ENCODE measurements at places on chromosomes 3 and 15.

DNA sequence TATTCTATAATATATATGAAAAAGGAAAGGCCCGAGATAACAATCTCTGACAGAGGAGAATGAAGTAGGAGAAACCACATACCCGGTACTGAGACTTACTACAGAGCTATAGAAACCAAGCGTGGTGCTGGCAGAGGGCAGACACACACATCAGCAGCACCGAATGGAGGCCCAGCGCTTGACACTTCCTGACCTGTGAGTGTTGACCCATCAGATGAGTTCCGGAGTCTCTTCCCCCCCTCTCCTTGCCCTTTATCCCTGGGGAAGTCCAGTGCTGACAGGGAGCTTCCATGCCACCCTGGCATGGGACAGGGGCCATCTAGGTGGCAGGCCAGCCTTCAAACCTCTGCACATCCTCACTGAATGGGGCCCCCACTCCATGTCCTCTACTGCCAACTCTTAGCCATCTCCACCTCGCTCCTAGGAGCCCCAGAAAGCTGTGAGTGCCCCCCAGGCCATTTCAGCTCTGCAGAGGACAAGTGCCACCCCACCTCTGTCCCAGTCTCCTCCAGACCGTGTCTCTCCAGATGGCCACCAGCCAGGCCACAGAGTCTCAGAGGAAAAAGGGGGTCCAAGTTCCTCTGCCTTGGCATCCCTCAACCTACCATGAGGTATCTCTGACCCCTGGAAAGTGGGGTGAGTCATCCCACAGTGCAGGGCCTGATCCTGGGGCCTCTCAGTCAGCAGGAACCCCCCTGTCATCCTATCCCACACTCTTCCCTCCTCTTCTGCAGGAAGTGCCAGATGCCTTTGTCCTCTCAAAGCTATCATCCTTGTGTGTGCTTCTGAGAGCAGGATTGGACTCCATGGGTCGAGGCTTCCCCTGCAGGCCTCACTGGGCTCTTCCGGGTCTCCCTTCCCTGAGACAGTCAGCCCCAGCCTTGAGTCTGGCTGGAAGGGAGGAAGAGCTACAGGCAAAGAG lies 116.5 kb upstream of the ALDH1A3 start:
- no peak for DNase-seq

- DNase-seq: no peak
These were observed 88.2 kb downstream of the RAB11A start for GRCh38 chr15:65957451-65957850.

- DNase-seq: no peak
These were observed 28.7 kb downstream of the TLE3 start for GRCh38 chr15:70068783-70069565.

- no peak for DNase-seq
These were observed 89.0 kb downstream of the CHRNA7 start for GRCh38 chr15:32119286-32119685.

- no peak for DNase-seq
These were observed 48.0 kb upstream of the C15orf39 start for GRCh38 chr15:75153565-75154276.

DNA sequence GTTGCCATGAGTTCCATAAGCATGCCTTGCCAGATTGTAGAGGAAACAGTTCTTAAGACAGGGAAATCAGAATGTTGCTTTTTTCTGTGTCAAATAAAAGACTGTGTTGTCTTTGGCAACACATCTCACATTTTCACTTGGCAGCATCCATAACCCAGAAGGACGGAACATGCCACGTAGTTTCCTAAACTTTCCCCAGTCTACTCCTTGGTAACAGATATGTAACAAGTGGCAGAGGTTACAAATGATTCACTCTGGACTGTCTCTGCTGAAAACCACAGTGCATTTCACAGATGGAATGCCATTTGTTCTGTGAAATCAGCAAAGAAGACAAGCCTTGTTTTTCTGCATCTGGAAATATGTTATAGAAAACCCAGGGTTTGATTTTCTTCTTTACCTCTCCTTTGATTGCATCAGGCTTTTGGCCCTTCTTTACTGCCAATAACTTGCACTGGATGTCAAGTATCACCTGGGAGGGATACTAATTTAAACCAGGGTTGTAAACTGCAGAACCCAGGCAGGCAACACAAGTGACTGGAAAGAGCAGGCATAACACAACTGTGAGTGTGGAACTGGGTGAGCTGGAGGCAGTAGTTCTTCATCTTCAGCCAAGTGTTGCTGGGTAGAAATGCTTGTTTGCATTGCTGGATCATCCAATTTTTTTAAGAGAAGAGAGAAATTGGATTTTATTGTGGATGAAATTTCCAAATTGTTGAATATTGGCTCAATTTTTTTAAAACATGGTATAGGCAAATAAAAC lies 124.4 kb upstream of the FOXB1 start:
- no peak for DNase-seq

GRCh38 chr15:82934100-82934880 lies 18.2 kb downstream of the HOMER2 start:
- no peak for DNase-seq

Measured in RWPE2 (cell line).